ENCODE measurements at places on chromosomes 6 and 20.

- no peak for DNase-seq
Measured at GRCh38 chr6:39273406-39273821, 40.8 kb downstream of the KCNK17 start.

GRCh38 chr20:47181056-47181862 lies 175.2 kb downstream of the ZMYND8 start:
- DNase-seq: no peak

DNA sequence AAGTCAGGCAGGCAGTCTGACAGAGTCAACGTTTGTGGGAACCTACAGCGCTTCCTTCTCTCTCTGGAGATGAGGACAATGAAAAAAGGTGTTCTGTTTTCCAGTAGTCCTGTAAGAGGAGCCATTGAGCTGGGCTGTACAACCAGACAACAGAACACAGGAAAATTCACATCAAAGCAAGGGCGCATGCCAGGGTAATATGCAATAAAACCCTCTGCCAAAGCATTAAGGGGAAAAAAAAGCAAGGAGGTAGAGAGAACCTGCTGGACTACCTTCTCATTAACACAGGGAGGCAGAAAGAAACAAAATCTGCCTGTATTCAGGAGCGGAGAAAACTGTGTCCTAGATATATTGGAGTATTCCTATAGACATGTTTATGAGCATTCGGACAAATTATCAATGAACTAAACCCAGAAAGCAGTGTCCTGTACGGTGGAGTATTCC lies 1.3 kb downstream of the RNF24 start:
- DNase-seq: no peak

- no peak for DNase-seq
Measured at GRCh38 chr20:53040693-53041589, 68.8 kb downstream of the TSHZ2 start.

- DNase-seq: peak; percentile 68
Measured at GRCh38 chr6:35804996-35805736, at the start of gene LHFPL5. Gene LHFPL5 (plus strand): TSS chr6:35805352. CDS start chr6:35805671, 319 bp downstream.

DNA sequence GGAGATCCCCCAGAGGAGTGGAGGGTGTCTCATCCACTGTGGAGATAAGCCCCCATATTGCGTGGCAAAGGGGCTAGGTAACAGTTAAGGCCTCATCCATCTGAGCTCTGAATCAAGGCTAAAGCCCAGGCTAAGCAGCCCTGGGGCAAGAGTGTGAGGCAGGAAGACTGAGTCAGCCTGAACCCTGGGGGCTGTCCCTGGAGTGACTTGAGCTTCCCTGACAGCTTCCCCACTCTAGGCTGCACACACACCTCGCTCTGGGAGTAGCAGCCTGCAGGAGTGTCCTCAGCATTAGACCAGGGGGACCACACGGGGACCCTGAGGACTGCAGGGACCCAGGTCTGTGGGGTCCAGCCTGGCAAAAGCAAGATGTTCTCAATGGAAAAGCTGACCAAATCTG lies 27.9 kb downstream of the UBD start:
- no peak for DNase-seq
